Mononuclear cell (primary cell): ENCODE measurements at places on chromosomes 1 and 21. TPM values are rescaled to one million over a fixed set of nuclear protein-coding genes. Genes with fewer than 3 reads are reported as not detected.

The LENEP gene
- 0.63 TPM for total RNA-seq

The KIF21B gene
- total RNA-seq = 41.1 TPM

The CRYAA gene
- not detected for total RNA-seq

The PGBD5 gene
- under 0.01 TPM for total RNA-seq

The C1orf74 gene
- total RNA-seq = 1.0 TPM
